A549 treated with CORT108297 at 1 μM for 4 hours (cell line): ENCODE measurements at places on chromosomes 12 and 14. TPM values are rescaled to one million over a fixed set of nuclear protein-coding genes. Genes with fewer than 3 reads are reported as not detected.

Gene IFNG-AS1
- total RNA-seq = not detected in 5 replicates

Gene KRT72
- total RNA-seq = 0.05 TPM in 1 of 5 replicates, not detected in the others

Gene ANO2
- total RNA-seq = 0.04 to 0.10 TPM (median 0.07 TPM) in 3 of 5 replicates, not detected in the others

Gene KRT78
- 0.08 to 0.14 TPM (median 0.10 TPM) in 3 of 5 replicates, not detected in the others for total RNA-seq
